ENCODE measurements at places on chromosomes 13 and 19.
A peak's percentile ranks its signal among the peaks of the same experiment; 100 is the strongest.

- no peak for DNase-seq
Observed at GRCh38 chr13:44726778-44727177, 150.6 kb upstream of the TSC22D1 start.

DNA sequence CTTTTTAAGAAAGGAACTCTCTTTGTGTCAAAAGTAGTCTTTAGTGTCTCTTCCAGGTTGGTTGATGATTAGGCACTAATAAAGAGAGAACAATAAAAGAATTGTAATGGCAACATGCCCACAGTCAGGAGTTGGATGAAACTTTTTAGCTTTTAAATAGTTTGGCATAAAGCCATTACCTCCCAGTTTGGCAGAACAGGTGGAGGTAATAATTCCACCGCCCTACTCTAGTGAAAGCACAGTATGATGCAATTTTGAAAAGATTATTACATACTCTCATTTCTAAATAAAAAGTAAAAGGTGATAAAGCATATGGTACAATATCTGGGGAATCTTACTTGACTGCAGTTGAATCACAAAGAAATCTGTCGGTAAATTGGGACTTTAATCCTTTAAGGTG is 497.6 kb downstream of the SUCLA2 start:
- DNase-seq: no peak

DNA sequence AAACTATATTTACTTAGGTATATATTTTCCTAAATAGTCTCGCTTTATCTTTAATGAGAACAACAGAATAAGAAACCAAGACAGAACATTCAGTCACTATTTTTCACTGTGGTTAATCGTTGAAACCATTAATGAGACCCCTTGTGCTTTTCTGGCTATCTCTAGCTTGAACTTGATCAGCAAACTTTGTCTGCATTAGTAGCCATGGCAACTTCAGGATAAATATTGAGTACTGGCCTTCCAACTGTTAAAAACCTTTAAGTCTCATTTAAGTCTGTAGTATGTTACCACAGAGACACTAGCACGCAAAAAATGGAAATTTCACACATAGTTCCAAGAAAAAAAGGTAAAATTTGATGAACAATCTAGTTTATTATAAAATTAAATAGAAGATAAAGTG is 946.0 kb downstream of the SLITRK5 start:
- no peak for DNase-seq

DNA sequence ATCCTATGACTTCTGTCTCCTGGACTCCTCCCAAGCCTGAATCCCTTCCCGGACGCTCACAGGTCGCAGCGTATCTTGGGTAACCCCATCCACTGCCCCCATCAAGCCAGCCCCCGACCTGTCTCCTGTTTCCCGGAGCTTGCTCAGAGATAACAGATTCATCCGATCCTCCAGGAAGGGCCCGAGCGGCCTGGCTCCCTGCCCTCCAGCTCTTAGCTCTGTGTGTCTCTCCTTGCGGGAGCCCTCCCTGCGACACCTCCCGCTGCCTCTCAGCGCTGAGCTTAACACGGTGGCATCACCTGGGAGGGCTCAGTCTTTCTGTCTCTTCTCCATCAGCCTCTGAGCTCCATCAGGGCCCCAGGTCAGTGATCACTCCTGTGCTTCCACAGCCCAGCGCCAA is 4.3 kb upstream of the TMEM255B start:
- no peak for DNase-seq

GRCh38 chr13:79533781-79534400 is 52.9 kb downstream of the NDFIP2 start:
- no peak for DNase-seq

- DNase-seq: no peak
Observed at GRCh38 chr19:44587963-44588770, 25.2 kb upstream of the IGSF23 start.

GRCh38 chr19:11345122-11345803 is 805 bp downstream of the TMEM205 start:
- DNase-seq: no peak

DNA sequence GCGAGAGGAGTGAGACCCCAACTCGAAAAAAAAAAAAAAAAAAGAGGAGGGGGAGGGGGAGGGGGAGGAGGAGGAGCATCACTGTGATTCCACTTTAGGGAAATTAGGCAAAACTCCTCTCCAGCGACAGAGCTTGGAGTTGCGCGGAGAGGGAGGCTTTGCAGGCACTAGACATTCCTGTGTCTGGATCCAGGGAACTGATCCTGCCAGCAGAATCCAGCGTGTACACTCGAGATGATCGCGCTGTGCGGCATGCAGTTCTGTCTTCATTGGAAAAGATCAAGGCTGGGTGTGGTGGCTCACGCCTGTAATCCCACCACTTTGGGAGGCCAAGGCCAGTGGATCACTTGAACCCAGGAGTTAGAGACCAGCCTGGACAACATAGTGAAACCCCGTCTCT is 29.6 kb upstream of the KLF2 start:
- DNase-seq: no peak

- DNase-seq: peak; percentile 21
Observed at GRCh38 chr19:30682999-30683536, 310.9 kb downstream of the ZNF536 start.

DNA sequence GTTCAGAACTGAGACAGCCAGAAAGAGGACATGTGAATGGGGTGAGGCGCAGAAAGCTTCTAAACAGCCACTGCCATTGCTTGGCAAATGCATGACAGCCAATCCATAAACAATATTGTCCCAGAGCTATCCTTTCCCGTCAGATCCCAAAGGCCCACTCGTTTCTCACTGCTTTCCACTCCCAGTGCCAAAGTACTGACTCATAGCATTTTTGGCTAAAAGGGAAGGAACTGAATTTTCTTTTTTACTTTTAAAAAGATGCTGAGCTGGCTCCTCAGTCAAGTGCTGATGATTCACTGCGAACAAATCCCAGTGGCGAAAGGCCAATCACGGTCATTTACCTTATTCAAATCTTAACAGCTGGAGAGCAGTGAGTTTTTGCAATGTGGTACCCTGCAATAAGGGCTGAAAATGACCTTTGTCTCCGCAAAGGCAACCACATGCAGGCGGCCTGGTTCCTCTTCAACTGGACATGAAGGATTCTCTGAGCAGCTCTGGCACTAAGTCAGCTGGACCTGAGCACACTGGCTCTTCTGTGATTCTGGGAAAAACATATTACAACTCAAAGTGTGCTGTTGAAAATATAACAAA is 151.7 kb downstream of the DCLK1 start:
- DNase-seq: no peak

DNA sequence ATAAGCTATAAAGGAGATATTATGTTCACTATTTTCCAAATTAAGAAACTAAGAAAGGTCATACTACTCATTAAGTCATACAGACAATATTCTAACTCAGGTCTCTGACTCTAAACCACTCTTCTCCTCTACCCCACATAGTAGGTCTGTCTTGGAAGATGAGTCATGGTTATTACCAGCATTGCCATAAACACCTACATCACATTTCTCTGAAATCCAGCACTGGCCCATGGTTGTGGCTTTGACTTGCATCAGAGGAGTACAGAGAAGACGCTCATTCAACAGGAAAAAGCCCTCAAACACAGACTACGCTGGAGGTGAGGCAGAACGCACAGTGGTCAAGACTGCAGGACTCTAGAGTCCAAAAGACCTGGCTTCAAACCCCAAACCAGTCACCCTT is 476.8 kb downstream of the COG6 start:
- no peak for DNase-seq

Data from stimulated activated CD8-positive, alpha-beta memory T cell treated with anti-CD3 and anti-CD28 coated beads, Interleukin-7, amount 100 ng/mL, for 1 hour (primary cell).